Caki2 (cell line): ENCODE measurements at places on chromosomes 11 and 22.

DNA sequence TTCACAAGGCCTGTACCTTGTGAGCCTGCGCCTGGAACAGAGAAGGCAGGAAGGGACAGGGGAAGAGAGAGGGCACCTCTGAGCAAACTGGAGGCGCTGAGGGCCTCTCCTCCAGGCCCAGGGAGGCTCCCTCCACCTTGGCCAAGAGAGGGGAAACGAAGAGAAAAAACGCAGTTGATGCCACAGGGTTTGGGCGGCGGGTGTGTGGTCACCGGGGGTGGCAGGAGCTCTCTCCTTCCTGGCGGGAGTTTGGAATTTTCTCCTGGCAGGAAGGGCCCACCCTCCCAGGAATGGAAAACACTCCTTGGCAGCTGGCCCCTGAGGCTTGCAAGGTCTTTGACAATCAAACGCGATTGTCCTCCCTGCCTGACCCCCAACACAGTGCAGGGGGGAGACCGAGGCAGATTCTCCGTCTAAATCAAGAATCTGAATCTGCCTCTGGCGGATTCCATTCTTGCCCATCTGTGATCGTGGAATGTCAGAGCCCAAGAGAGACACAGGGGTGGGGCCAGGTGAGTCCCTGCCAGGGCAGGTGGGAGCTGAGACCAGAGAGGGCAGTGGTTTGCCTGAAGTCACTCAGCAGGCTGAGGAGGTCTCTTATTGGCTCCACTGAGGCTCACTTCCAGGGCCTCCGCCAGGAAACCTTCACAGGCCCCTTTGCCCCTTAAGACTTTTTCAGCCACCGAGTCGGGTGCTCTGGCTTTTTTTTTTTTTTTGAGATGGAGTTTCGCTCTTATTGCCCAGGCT, 21.0 kb downstream of the RPL3 start:
- no peak for DNase-seq

DNA sequence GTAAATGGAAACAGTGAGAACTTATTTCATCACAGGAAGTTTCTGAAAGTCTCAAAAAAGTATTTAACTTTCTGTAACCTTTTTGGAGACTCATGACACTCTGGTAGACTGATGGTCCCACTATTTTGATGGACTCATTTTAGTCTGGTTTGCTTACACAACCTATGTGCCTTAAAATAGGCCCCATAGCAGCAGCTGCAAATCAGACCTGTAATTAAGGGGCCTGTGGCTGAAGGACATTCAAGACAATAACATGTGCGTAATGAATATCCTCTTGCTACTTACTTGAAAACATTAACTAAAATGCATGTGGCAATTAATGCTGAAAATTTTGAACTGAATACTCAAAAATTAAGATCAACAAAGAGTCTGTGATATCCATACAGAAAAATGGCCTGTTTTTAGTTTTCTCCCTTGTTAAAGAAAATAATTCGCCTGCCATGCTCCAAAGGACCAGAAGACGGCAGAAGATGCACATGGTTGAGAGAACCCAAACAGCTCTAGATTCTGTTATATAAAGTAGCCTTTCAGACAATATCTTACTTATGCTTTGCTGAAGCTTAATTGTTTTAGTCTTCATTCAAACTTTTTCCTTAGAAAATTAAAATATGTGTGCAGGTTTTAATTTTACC, 568.5 kb downstream of the KCNA4 start:
- peak; percentile 9 for DNase-seq

- DNase-seq: no peak
Observed at GRCh38 chr11:133545199-133545803, 13.0 kb upstream of the OPCML start.

DNA sequence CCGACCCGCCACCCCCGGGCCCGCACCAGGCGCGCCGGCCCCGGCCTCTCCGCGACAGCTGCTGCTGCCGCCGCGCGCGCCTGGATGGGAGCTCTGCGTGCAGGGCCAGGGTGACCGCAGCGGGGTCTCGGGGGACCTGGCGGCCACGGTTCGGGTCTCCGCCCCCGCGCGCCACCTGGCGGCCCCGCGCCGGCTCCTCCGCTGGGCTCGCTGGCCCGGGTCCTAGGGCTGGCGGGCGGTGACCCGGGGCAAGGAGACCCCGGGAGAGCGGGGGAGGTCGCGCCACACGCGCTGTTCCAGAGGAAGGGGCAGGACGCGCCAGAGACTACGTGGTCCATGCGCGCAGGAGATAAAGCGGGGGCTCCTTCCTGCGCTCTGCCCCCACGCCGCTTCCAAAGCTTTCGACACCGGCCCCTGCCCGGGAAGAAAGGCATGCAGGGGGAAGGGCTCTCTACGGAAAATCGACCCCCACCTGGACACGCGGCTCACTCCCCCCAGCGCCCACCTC, 562 bp downstream of the SHANK2 start:
- DNase-seq: peak; percentile 45

- DNase-seq: no peak
Observed at GRCh38 chr11:132137289-132137980, 767.0 kb downstream of the NTM start.

DNA sequence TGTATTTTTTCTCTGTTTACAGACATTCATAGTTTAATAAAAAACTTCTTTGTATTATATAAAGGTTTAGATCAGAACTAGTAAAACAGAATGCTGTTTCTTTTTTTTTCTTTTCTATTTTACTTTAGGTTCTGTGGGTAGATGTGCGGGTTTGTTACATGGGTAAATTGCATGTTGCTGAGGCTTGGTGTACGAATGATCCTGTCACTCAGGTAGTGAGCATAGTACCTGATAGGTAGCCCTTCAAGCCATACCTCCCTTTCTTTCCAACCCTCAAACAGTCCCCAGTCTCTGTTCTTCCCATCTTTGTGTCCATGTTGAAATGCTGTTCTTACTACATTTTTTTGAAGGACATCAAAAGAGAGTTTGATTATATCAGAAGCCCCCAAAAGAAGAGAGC, 3.2 kb downstream of the ATM start:
- DNase-seq: no peak

DNA sequence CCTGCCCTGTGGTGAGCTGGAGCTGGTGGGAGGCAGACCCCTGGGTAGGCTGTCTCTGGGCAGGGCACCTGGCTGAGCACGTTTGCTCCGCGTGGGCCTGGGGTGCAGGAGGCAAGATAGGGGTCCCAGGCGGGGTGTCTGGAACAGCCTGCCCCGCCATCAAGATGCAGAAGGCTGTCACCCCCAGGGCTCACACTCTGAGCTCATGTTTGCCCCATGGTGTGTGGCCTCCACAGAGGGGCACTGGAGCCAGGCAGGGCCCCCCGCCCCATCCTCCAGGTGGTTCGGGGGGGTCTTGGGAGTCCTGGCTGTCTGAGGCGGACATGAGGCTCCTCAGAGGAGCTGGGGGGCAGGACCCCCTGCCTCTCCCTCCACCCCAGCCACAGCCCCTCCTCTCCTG, 28.9 kb upstream of the CARS1 start:
- no peak for DNase-seq

GRCh38 chr11:112694813-112695212, 266.4 kb upstream of the NCAM1 start:
- no peak for DNase-seq

DNA sequence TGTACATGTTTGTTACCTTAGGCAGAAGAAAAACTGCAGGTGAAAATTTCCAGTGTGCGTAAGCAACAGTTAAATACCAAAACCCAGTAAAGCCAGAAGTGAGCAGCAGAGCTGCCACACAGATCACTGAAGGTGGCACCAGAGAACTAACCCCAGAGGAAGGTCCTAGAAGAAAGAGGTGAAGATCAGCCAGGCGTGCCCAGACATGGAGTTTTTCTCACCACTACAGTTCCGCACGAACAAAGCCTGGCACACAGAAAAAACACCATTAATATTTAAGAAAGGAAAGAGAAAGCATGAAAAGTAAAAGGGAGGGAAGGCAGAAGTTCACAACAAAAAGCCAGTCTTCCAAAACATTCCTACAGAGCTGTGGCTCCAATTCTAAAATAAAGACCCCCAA, 60.7 kb downstream of the STK33 start:
- no peak for DNase-seq

DNA sequence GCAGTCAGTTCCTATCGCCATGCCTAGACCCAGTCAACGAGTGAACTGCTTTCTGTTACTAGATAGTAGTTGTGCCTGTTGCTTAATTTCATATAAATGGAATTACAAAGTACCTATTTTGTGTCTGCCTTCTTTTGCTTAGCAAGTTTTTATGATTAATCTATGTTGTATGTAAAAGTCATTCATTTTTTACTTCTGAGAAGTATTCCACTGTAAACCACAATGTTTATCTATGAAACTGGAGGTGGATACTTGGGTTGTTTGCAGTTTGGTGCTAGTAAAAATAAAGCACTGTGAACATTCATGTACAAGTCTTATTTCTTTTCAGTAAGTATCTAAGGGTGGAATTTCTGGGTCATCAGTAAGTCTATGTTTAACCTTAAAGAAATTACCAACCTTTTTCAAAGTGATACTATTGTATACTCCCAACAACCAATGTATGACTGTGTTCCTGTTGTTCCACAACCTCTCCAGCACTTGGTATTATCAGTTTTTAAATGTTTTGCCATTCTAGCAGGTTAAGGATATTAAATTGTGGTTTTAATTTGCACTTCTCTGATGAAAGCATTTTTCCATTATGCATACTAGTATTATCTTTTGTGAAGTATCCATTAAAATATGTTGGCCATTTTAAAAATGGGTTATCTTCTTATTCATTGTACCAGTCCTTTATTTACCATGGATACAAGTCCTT, 68.2 kb downstream of the DNAJC24 start:
- no peak for DNase-seq

GRCh38 chr11:19646921-19647320, 65.7 kb upstream of the NAV2 start:
- DNase-seq: peak; percentile 75

- DNase-seq: peak; percentile 27
Observed at GRCh38 chr11:128458321-128458720, 129.0 kb downstream of the ETS1 start.

GRCh38 chr11:67484847-67485311, 2.1 kb downstream of the AIP start:
- no peak for DNase-seq

- no peak for DNase-seq
Observed at GRCh38 chr11:134248910-134249480, 4.2 kb downstream of the THYN1 start.

GRCh38 chr11:2517016-2517385, 72.2 kb downstream of the KCNQ1 start:
- no peak for DNase-seq

DNA sequence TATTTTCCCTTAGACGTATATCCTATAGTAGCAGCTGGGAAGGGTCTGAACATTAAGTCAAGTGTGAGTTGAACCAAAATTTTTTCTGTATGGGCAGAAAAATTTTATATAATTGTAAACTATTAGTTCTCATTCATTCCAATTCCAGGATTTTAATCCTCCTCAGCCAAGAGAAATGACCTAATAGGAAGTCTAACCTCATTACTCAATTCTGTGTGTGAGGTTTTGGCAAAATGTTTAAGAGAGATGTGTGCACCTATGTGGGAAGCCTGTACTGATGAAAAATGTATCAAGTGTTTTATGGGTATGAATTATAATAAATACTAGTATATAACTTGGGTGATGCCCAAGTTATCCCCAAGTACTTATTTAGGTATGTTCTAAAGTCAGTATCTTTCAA, 311.6 kb upstream of the PITPNB start:
- DNase-seq: no peak

- DNase-seq: no peak
Observed at GRCh38 chr22:45014654-45015053, 4.8 kb upstream of the PHF21B start.

DNA sequence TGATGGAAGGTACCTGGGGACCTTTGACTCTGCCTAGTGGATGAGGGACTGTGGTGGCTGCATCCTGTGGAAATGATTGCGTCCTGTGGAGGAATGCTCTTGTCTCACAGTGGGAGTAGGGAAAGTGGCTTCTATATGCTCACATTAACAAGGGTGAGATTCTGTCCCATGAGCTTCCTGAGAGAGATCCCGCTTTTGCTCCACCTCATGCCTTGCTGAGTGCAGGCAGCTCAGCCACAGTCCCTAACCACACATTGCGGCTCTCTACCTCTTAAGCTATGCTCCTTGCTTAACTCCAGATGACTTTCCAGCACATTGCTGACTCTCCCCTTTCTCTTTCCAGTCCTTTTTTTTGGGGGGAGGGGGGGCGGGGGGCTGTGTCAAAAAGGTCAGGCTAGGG, 45.0 kb downstream of the TEAD1 start:
- DNase-seq: no peak

- no peak for DNase-seq
Observed at GRCh38 chr11:2316169-2316962, 14.6 kb downstream of the TSPAN32 start.

GRCh38 chr22:34454598-34454997, 534.3 kb upstream of the LARGE1 start:
- DNase-seq: no peak

- no peak for DNase-seq
Observed at GRCh38 chr11:131809203-131809918, 438.9 kb downstream of the NTM start.

- peak; percentile 58 for DNase-seq
Observed at GRCh38 chr22:23263651-23264555, 83.6 kb downstream of the BCR start.

GRCh38 chr22:50205781-50206569, 5.2 kb downstream of the SELENOO start:
- no peak for DNase-seq

DNA sequence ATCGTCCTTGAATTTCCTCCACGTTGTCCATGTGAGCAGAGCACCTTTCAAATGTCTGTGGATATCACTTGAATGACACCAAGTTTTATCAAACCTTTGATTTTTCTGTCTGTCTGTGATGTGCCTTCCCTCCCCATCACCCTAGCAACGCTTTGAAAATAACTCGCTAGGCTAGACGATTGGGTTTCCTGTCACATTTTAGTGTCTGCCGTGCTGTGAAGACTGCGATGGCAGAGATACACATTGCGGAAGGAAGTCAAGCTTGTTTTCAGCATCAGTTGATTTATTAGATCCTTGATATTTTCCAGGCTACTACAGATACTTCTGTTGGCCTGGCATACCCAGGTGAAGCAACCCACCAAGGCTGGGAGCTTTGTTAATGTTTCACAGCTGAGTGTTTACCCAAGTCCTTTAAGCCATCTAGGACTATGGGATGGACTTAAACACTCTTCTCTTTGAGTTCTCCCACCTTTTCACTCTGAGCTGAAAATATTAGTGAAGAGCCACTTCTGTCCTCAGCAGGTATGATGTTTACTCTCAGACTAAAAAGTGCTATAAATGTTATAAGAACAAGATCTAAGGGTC, 93.6 kb upstream of the CD44 start:
- DNase-seq: no peak

GRCh38 chr22:27452922-27453321, 348.6 kb downstream of the MN1 start:
- no peak for DNase-seq

GRCh38 chr11:60951904-60952741, at the start of gene SLC15A3:
Gene SLC15A3 (minus strand): TSS chr11:60952176. CDS start chr11:60951551, 625 bp downstream.
- DNase-seq: no peak

GRCh38 chr11:2883979-2884815, 1.4 kb downstream of the CDKN1C start:
- DNase-seq: no peak

DNA sequence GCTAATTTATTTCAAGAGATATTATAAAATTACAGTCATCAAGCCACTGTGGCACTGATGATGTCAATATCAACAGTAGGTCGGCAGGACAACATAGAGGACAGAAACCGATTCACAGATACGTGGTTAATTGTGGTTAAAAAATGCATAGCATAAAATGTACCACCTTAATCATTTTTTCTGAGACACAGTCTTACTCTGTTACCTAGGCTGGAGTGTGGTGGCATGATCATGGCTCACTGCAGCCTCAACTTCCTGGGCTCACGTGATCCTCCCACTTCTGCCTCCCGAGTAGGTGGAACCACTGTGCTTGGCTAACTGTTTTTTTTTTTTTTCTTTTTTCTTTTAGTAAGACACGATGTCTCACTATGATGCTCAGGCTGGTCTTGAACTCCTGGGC, 21.0 kb upstream of the TOLLIP start:
- DNase-seq: no peak

GRCh38 chr11:67657300-67657699, 6.8 kb upstream of the ACY3 start:
- no peak for DNase-seq
